Amygdala (tissue), 56 donors: ENCODE measurements at places on chromosomes 4 and X.
A peak's percentile ranks its signal among the peaks of the same experiment; 100 is the strongest.

- DNase-seq, result no peak
Observed at GRCh38 chr4:113635739-113636437, 125.7 kb downstream of the CAMK2D start.

- DNase-seq, result peak; percentile 20
Observed at GRCh38 chr4:100849319-100849718, 331.5 kb upstream of the EMCN start.

GRCh38 chr4:39369301-39369700 is 3.1 kb upstream of the RFC1 start:
- no peak for DNase-seq

GRCh38 chrX:23493941-23494374 is 159.3 kb downstream of the PTCHD1 start:
- DNase-seq, result no peak

GRCh38 chr4:26081795-26082498 is 167.9 kb downstream of the SMIM20 start:
- no peak for DNase-seq

DNA sequence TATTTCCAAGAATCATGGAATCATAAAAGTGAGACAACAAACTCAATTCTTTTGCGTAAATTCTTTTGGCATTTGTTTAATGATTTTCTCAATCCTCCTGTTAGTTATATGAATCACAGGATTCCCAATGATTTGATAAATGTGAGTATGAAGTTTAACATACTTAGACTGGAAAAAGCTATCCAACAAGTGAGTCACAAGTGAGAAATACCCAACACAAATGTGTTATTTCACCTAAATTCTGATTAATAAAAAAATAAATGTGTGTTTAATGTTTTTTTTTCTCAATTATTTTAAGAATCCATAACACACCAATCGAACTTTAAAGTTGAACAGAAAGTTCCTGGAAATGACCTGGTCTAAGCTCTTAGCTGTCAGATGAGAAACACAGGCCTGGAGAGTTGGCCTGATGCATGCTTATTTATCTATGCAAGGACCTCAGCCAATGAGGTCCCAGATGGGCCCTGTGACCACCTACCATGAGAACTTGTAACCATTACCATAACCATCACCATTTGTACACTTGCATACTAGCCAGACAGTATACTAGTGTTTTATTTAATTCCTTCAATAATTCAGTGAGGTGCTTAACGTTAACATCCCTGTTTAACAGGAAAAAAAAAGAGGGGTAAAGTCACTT is 386.7 kb downstream of the SPRY1 start:
- no peak for DNase-seq

GRCh38 chrX:44474410-44474809 is 68.2 kb downstream of the FUNDC1 start:
- DNase-seq, result no peak

DNA sequence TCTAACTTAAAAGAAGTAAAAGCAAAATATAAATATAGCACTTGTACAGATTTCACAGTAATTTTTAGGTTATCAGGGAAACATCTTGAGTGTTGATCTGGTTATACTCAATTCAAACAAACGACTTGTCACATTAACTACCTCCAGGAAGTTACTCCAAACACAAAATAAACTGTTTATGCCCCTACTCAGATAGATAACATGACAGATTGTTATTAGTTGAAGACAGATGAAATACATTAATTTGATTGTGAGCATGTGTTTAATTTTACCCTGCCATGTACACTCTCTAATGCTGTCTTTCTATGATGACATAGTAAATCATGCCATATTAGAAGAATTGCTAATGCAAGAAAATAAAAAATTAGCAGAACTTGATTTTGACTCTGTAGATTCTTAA is 88.0 kb downstream of the RAB28 start:
- DNase-seq, result no peak

DNA sequence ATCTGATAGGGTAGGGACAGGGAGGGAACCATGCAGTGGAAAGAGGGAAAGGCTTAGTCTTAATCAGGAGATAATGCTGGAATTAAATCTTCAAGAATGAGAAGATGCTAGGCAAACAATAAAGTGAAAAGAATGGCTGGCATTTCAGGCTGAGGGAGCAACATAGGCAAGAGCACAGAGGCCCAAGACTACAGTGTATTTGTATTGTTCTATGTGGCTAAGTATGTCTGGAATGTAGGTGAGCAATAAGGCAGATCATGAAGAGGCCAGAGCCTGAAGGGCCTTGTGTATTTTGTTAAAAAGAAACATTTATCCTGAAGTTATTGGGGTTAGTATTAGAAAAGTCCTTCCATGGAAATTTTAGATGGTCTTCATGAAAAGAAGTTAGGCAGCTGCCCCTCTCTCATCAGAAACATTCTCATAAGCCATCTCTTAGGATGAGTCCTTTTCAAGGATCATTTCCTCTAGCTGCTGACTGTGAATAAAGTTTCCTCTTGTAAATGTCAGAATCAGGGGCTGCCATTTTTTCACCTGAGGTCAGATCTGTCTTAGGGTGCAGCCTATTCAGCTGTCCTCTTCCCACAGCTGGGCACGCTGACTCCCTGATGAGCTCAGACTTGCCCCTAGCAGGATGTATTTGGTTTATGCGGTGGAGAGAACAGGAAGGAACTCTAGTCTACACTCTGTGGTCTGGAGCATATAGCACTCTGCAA is 46.3 kb downstream of the ATP10D start:
- no peak for DNase-seq

- DNase-seq, result no peak
Observed at GRCh38 chr4:81459228-81459627, 12.5 kb downstream of the RASGEF1B start.

- DNase-seq, result no peak
Observed at GRCh38 chrX:1528884-1529203, 8.1 kb downstream of the P2RY8 start.

DNA sequence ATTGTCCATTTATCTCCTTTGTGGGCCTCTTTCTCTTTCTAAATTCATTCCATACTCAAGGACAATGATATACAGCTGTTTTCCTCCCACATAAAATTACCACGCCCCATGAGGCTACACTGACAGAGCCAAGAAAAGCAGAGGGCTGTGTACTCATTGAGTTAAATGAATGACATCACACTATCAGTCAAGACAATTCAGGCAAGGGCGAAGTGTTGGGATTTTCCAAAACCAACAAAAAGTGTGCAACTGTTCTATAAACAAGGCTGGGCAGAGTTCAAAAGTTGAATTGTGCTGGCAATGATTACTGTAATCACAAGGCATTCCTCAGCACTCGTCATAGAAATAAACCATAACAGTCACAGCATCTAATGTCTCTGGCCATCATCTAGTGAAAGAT is 799.6 kb upstream of the DIAPH2 start:
- no peak for DNase-seq

DNA sequence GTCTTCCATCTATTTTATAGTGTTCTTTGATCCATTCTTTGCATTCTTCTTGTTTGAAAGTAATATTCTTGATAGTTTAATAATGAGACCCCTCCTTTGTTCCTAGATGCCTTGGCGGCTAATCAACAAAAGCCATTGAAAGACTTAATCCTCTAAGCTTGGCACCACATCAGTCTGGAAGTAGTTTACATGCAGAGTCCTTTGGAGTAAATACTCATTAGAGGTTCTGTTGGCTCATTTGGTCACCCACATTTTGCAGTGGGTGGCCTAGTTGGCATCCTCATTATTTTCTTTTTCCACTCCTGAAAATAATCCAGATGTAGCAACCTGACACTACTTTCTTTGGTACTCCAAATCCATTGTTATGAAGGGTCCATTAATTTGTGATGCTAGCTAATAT is 64.5 kb downstream of the DKK2 start:
- DNase-seq, result no peak

- DNase-seq, result no peak
Observed at GRCh38 chr4:46370531-46370930, 19.4 kb downstream of the GABRA2 start.

DNA sequence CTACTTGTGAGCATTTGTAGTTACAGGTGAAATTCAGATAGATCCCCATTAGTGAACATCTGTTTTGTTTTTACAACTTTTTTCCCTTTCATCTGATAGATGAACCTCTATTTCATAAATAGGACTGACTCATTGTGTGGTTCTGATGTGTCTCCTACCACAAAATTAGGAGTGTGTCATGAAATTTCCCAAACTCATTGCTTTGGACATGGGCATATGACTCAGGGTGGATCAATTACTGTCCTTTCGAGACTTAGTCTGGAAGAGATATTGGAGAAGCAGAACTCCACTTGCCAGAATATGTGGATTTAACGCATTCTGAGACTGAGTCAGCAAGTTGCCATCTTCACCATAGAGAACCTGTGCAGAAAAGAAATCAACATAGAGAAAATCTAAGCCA is 53.5 kb upstream of the PCDH10 start:
- no peak for DNase-seq

GRCh38 chr4:37503261-37503660 is 182.9 kb downstream of the RELL1 start:
- no peak for DNase-seq

GRCh38 chr4:82559735-82560120 is 2.1 kb downstream of the TMEM150C start:
- no peak for DNase-seq

DNA sequence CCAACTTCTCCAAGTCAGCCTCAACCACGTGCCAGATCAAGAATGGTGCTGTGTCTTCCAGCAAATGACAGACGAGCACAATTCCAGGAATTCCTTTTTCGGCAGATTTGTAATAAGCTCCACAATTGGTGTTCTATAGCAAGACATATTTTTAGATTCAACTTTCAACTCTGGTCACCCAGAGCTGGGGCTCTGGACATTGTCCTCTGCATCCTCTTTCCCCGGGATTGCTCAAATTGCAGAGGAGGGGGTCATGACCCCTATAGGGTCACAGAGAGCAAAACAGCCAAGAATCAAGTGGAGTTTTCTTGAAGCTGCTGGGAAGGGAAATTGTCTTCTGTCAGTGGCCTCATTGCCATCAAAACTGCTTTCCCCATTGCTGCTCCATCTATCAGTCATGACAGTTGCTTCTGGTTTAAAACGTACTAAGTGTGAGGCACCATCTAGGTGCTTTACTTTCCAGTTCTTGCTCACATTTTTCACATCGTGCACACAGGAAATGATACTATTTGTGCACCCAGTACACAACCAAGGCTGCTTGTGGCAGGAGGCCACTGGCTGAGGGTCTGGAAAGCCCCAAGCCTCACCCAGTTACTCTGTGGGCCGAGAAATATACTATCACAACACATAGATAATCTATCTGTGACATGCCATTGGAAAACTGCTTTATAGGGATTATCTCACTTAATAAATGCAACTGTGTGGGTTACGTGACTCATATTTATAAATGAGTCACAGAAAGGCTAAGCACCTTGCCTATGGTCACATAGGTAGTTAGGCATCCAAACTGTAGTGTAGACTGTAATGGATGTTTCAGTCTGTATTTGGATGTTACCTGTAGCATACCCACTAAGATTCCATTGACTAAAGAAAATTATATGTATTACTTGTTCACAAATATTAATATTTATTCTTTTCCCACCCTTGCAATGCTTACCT is 91.7 kb upstream of the PHOX2B start:
- no peak for DNase-seq

DNA sequence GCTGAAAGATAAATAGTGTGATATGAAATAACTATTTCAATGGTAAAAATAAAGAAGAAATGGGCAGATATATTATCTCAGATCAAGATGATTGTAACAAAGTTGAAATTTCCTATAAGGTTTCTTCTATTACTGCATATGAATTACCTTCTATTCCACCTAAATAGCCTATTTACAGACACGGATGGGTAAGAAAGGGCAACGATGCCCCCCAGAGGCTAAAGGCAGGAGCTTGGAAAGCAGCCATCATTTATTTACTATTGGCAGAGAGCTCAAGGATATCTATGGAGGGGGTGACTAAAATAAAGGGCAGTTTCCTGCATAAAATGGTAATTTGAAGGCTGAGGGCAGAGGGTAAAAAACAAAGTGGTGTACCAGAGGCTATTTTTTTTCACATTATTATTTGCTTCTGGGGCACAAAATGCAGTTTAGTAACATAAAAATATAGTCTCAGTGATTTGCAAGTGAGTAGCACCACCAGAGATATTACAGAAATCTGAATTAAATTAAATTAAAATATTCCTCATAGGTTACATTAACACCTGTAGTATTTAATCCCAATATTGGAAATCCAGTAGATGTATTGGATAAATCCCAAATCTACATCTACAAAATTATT is 123.1 kb downstream of the BTC start:
- no peak for DNase-seq

DNA sequence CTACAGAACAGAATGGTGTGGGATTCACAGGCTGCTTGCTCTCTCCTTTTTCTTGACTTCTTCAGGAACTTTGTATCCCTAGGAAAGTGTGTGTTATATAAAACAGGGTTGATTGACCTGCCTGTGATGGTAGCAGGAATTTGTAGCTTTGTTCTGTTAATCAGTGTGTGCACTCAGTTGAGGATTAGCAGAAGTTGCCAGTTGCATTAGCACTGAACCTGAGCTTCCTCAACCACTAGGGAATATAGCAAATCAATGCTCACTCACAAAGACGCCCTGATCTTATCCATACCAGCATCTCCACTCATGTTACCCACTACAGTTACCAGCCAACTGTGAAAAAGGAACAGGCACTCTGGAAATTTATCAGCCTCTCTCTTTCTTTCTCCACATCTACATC is 319.1 kb upstream of the EMCN start:
- no peak for DNase-seq

GRCh38 chr4:102420563-102421398 is 75.5 kb upstream of the SLC39A8 start:
- DNase-seq, result no peak

GRCh38 chrX:108310506-108310905 is 127.7 kb downstream of the COL4A6 start:
- DNase-seq, result no peak

GRCh38 chrX:133983974-133984845 is 1.2 kb downstream of the GPC3 start:
- DNase-seq, result no peak

DNA sequence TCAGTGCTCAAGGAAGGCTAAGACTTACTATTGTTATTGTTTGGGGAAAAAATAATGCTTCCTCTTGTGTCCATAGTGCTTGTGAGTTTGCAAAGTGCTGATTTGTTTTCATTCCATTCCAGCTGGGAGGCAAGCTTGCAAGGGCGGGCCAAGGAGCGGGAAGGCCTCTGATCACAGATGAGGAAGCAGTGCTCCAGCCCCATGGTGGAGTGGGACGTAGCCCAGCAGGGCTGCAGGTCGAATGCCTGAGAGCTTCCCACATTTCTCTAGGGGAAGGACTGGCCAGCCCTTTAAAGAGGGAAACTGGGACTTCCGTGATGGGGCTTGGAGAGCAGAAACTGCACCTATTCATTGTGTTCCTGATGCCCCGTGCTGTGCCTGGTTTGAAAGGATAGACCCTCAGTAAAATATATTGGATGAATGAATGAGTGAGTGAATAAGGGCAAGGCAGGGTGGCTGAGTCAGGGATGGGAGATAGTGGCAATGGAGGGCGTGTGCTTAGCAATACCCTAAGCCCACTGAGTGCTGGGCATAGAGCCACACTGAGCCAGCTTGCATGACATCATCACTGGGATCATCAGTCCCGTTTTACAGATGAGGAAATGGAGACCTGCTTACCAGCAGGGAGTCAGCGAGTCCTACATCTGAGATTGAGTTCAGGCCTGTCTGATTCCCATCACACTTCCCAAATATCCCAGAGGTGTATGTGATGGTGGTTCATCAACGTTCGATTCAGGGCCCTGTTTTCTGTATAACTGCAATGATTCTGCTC is 17.9 kb upstream of the NSG1 start:
- DNase-seq, result no peak

- no peak for DNase-seq
Observed at GRCh38 chr4:184913356-184914143, 87.8 kb upstream of the ACSL1 start.

GRCh38 chr4:39096847-39097246 is 34.8 kb downstream of the KLHL5 start:
- DNase-seq, result no peak
